Esophagus mucosa (tissue), 1 donor: ENCODE measurements at places on chromosomes 11 and 22. TPM values are rescaled to one million over a fixed set of nuclear protein-coding genes. Genes with fewer than 3 reads are reported as not detected.

The NLRP10 gene
- total RNA-seq: not detected

The CYTH4 gene
- total RNA-seq: 1.6 TPM

The P2RY2 gene
- 44.3 TPM for total RNA-seq

The PTPRCAP gene
- 2.5 TPM for total RNA-seq

The SCGB1D2 gene
- total RNA-seq: 0.56 TPM

The PTPN5 gene
- not detected for total RNA-seq

The OR52E8 gene
- not detected for total RNA-seq

The SLC25A1 gene
- 78.5 TPM for total RNA-seq

The SEPTIN3 gene
- 0.24 TPM for total RNA-seq
